ENCODE measurements at places on chromosomes 11 and 22.

GRCh38 chr11:3920148-3920852, 64.8 kb downstream of the STIM1 start:
- peak; percentile 83 for DNase-seq

GRCh38 chr22:46501701-46502100, 35.7 kb downstream of the CELSR1 start:
- no peak for DNase-seq

DNA sequence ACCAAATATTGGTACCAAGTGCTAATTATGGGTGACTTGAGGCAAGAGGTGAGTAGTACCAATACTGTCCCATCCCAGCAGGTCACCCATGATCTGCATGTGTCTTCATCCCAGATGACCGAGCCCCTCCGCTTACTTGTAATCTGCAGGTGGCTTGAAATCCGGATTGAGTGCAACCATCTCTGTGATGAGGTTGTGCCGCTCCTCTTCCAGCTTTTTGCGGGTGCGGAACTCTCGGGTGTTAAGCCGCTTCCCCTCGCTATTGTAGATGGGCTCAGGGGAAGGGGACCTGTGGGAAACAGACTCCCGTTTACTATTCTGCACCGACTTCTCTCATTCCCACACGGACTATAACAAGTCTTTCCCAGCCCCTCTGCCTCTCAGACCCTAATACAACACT, 8.2 kb downstream of the SF1 start:
- DNase-seq: no peak

DNA sequence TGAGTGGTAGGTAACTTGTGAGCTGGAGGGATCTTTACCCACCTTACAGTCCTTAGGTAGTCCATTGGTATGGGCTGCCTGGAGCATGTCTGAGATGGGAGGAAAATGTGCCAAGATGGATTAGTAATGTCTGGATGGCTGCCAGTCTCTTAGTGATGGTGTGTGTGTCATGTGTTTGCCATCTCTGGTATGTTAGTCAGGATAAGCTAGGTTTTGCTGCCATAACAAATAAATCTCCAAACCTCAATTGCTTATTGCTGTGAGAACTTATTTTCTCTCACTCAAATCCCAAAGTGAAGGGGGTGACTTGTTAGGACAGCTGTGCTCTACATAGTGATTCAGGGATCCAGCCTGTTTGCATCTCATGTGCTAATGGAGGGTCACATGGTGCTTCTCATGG, 40.9 kb upstream of the MYEOV start:
- DNase-seq: no peak

GRCh38 chr11:46272816-46273427, 4.5 kb upstream of the CREB3L1 start:
- no peak for DNase-seq

DNA sequence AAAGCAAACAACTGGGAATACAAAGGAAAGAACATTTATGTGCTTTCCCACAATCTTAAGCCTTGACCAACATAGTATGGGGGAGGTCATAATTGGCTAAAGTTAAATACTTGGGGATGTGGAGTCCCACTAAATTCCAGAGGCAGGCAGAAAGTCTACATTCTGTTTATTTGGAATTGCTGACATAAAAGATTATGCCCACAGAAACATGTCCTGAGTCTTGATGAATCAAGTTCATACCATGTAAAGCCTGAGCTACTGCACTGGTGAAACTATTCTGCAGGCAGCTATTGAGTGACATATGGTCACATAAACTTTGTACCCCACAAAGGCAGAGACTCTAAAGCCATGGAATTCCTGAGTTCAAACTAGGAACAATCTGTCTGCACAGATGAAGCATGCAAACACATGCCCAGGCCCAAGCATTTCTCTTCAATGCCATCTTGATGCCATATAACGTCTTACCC, 69.9 kb upstream of the CHRM4 start:
- DNase-seq: no peak

GRCh38 chr11:114149689-114150407, 90.3 kb downstream of the ZBTB16 start:
- DNase-seq: no peak

DNA sequence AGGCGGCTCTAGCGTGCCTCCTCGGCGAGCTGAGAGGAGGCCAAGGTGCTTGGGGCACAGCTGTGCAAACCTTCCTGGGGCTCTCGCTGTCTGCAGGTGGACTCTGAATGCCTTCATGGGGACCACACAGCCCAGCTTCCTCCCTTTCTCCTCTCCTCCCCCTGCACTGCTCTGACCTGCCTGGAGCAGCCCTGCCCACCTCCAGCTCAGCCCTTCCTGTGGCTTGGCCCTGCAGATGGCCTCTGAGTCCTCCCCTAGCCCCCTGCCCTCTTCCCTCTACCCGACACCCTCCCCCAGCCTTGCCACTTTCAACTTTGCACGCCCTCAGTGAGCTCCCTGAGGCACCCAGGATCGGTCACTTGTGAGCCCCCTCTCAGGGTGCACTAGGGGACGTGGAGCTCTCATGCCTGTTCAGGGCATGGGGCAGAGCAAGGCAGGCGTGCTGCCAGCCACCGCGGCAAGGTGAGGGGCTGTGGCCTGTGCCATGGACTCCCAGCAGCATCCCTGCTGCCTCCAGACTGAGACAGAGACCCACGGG, 31.4 kb downstream of the PPM1F start:
- DNase-seq: no peak

- no peak for DNase-seq
These were observed 60.4 kb upstream of the ZBED5 start for GRCh38 chr11:10918275-10918674.

DNA sequence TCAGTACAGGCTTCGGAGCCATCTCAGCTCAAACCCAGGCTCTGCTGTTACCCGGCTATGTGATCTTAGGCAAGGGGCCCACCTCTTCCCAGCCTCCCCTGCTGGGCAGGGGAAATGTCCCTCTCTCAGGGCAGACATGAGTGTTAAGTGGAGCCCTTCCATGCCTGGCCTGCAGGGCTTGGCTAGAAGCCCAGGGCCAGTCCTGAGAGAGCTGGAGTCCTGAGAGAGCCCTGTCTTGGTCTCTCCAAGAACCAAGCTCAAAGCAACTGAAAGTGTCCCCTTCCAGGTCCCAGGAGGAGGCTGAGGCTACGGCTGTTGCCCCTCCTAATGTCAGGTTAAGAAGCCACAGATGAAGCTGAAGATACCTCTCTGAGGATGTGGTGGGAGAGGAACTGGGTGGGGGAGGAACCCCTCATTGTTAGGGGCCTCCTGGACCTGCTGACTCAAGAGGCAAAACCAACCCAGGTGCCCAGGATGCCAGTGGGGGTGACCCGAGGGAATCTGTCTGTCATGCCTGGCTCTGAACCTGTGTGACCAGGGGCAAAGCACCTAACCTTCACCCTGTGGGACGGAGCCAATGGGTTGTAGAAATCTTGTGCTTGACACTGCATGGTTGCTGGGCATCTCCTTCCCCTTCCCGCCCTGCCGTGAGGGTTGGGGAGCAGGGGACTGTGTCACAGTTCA, 4.2 kb downstream of the ZP1 start:
- DNase-seq: no peak

- DNase-seq: no peak
These were observed 2.0 kb downstream of the RIC8A start for GRCh38 chr11:209275-210121.
